ENCODE measurements at places on chromosomes 16 and 17. TPM values are rescaled to one million over a fixed set of nuclear protein-coding genes. Genes with fewer than 3 reads are reported as not detected.

Gene SGCA
- not detected for total RNA-seq

DNA sequence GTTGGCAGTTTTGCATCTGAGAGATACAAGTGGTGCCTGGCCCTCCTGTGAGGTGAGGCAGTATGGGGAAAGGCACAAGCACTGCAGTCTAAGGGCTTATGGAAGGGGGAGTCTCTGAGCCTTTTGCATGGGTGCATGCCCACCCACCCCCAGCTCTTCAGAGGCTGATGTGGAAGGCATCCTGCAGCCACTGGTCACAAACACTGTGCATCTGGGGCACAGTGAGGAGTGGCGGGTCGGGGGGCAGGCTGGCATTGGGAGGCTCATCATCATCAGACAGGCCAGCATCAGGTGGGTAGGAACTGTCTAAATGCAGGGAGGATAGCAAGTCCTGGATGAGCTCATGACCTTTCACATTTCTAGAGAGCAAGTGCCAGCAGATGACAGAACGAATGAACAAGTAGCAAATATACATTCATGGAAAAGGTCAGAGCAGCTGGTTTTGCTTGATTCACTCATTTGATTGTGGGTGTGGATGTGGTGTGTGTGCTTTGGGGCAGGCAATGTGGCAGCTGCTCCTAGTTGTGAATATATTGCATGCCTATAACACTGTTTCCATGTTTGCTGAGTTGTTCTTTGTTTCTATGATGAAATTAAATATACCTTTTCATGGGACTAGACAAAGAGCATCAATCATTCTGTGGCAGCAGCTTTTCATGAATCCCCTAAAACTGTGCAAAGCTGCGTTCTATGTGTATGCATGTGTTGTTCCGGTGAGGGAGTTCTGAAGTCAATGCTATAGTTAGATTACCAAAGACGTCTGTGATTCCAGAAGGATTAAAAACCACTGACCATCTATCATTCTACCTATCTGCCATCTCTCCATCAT, 29.2 kb downstream of the TRIM25 start:
- DNase-seq: no peak

Gene CD300LB
- not detected for total RNA-seq

DNA sequence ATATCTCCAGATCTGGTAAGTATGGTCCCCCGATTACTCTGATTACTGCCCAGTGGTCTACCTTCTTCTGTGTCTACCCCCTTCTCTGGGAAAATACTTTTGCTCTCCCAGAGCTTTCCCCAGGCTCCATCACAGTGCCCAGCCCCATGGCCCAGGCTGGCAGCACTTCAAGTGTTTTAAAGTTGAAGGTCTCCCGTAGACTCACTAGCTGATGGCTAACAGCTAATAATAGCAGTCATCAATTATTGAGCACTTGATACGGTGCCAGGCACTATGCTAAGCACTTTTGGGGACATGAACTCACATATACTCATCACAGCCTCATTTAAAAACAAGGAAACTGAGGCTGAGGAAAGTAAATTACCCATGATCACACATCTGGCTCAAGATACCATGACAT, 33.4 kb downstream of the DCUN1D3 start:
- no peak for DNase-seq

Gene CCDC154
- total RNA-seq: 0.61 TPM

Gene ERN1
- 14.0 TPM for total RNA-seq

- DNase-seq: no peak
These were observed 35.4 kb downstream of the MRC2 start for GRCh38 chr17:62662855-62663254.

GRCh38 chr17:34399725-34400124, 36.7 kb upstream of the CCL1 start:
- DNase-seq: no peak

Gene KRTAP4-6
- not detected for total RNA-seq

DNA sequence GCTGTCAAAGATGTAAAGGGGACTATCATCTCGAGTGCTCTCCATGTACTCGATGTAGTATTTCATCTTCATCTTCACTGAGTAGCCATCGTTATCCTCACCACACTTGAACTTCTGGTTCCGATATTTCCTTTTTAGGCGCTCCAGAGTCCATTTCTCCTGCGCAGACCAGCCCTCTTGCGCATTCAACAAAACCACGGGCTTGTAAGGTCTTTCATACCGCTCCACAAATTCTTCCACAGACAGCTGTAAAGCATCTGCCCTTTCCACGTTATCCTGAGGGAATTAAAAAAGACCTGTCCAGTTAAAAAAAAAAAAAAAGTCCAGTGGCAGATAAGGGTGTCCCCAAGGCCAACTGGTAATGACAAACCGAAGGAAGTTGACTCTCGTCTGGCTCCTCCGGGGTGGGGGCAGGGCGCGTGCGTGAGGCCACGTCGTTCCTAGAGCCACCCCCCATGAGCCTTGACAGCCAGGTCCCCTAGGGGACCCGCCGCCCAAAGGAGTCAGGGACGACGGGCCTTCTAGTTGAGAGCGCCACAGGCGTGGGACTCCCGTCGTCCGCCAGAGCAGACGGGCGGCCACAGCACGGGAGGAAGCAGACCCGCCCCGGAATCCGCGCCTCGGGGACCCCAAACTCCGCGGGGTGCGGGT, 701 bp downstream of the JMJD6 start:
- DNase-seq: no peak

Gene USP36
- 55.5 TPM for total RNA-seq

DNA sequence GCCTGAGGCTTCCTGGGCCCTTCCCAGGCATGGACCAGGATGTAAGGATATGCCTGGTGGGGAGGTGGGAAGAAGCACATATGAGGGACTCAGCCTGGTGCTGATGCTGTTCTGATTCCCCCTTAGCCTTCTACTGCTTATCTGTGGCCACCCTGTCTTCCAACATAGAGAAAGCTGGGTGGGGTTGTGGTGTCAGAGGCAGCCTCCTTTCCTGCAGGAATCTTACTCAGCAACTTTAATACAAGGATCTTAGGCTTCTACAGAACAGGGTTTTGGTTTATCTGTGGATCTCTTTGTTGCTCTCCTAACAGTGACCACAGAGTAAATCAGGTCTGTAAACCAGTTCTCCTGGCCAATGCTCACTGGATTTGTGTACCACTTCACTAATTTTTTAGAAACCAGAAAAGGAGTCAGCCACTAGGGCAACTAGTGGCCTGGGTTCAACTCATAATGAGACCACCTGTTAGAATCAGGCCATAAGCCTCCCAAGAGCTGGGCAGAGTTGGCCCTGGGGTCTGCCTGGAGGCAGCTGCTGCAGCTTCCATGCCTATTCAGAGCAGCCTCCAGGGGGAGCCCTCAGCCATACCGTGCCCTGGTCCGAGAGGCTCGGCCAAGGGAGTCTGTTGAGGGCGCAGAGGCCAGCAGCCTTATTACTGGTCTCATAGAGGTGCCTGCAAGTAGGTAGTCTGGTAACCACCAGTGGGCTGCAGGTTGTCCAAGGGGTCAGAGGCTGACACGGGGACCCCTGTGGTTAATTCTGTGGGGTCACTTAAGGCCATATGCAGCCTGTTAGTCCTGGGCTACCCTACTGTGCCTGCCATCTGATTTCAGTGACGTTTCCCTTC, 7.1 kb downstream of the HAS3 start:
- peak; percentile 38 for DNase-seq

GRCh38 chr16:89620406-89620841, 7.0 kb downstream of the DPEP1 start:
- no peak for DNase-seq

DNA sequence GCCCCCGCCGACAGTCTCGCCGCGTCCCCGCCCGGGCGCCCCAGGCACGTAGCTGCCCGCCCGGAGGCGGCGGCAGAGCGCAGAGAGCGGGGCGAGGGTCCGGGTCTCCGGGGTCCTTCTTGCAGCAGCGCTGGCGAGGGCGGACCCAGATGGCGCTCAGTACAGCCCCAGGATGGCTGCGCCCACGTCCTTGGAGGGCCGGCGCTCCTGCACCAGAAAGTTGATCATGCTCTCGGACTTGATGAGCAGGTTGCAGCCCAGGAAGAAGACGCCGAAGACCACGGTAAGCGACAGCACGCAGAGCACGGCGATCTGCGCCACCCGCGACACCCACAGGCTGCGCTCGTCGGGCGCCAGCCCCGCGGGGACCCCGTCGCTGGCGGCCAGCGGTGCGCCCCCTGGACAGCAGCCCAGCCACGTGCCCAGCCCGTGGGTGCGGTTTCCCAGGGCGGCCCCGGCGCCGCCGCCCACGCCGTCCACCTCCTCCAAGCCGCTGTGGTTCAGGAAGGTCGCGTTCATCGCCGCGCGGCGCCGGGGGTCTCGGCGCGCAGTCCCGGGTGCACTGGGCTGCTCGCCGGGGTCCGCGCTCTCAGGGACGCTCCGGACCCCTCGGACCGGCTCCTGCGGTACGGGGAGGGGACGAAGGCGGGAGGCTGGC, 435 bp downstream of the RPRML start:
- DNase-seq: no peak

DNA sequence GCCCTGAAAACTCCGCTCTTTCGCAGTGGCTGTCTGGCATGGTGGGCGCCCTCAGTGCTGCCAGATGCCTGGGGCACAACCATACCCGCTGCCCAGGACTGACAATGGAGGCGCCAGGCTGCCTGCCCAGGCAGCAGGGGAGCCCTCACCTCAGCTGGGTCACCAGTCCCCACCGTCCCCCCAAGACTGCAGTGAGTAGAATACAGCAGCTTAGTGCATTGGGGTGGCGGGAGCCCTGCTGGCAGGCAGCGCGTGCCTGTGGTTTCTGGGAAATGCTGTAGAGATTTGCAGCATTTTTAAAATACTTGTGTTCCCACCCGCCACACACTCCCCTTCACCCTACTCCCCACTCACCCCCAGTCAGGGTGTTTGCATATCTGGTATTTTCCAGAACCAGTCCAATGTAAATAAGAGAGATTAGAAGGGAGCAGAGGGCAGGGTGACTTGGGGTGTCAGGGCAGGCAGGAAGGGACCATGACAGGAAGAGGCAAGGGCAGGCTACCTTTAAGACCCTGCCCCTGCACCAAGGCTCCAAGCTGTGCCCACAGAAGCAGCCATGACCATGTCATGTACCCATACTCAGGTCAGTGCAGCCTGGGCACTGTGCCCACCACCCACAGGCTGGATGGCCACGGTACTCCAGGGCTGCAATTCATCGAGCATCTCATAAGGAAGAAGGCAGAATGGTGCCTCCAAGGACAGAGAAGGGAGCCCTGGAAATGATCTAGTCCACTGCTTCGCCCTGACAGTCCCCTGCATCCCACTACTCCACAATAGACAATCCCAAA, 21.5 kb downstream of the MYO18A start:
- DNase-seq: no peak

- DNase-seq: peak; percentile 54
These were observed 17.1 kb upstream of the C17orf113 start for GRCh38 chr17:42067371-42068091.

DNA sequence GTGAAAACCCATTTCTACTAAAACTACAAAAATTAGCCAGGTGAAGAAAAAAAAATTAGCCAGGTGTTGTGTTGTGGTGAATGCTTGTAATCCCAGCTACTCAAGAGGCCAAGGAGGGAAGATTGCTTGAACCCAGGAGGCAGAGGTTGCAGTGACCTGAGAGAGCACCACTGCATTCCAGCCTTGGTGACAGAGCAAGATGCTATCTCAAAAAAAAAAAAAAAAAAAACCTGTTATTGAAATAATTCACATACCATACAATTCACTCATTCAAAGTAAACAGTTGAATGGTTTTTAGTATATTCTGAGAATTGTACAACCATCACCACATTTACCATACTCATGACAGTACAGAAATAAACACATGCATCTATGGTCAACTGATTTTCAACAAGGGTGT, 31.0 kb downstream of the ZNRF1 start:
- DNase-seq: no peak

- DNase-seq: no peak
These were observed 2.6 kb downstream of the CRYM start for GRCh38 chr16:21275529-21275928.

- DNase-seq: no peak
These were observed 33.1 kb upstream of the ULK2 start for GRCh38 chr17:19900809-19901208.

DNA sequence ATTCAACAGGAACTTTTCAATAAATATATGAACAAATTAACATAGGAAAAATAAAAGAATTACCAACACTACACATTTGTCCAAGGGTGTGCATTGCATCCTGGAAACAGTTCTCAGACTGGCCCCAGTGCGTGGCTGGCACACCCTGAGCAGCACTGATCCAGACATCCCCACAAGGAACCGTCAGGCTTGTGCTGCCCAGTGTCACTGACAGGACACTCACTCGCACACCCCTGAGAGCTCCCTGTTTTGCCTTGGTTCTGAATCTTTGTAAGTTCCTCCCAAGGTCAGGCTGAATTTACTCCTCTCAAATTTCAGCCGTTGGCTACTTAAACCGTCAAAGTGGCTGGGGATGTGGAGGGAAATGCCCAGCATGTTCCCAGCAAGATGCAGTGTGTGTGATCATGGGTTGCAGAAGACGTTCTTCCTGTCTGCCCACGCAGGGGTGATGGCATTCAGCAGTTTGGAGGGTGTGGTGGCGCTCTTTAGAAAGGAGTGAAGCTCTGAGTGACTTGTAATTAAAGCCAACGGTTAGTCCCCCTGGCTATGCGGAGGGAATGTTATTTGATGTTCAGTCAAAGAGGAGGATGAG, 1.7 kb downstream of the MT2A start:
- DNase-seq: peak; percentile 54

DNA sequence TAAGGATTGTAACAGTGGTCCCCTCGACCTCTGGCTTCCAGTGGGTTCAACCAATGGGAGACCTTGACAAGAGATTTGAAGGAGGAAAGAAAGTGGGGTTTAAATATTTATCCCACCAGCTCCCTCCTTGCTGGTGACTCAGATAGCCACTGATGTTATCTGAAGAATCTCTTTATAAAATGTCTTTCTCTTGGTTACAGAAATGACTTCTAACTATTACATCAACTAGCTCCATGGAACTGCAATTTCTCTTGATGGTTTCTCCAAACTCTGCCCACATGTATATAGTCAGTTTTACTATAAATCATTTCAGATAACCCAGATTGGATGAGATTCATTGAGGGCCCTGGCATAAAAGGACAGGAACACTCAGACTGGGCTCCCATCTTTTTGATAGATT, 920.2 kb upstream of the SOX9 start:
- no peak for DNase-seq

GRCh38 chr17:82023447-82024241, 539 bp downstream of the LRRC45 start:
- no peak for DNase-seq

GRCh38 chr16:51825779-51826178, 674.7 kb upstream of the SALL1 start:
- no peak for DNase-seq

DNA sequence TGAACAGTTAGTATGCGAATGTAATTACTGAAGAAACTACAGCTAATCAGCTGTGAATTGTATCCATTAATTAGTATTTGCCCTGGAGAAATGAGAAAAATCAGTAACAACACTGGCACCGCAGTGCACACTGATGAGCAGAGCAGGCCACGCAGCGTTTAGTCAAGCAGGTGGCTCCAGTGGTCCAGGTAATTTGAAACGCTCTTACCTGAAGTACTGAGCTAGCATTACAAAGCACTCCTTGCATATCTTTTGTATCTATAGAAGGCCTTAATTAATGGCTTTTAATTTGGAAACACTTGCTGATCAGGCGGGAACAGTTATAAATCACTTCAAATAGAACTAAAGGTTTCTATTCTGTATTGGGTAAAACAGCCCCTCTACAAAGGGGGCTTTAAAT, 76.4 kb downstream of the TOX3 start:
- DNase-seq: no peak

Gene ZC3H7A
- 20.5 TPM for total RNA-seq

Gene PIMREG
- 36.5 TPM for total RNA-seq

GRCh38 chr16:8950580-8951077, 13.1 kb downstream of the USP7 start:
- DNase-seq: no peak

Gene CLEC18B
- total RNA-seq: 0.42 TPM

Gene MAPT
- total RNA-seq: 3.5 TPM

Gene HOXB4
- not detected for total RNA-seq
